Suppressor macrophage treated with lipopolysaccharide for 4 hours (primary cell): ENCODE measurements at places on chromosomes 1 and 21.

DNA sequence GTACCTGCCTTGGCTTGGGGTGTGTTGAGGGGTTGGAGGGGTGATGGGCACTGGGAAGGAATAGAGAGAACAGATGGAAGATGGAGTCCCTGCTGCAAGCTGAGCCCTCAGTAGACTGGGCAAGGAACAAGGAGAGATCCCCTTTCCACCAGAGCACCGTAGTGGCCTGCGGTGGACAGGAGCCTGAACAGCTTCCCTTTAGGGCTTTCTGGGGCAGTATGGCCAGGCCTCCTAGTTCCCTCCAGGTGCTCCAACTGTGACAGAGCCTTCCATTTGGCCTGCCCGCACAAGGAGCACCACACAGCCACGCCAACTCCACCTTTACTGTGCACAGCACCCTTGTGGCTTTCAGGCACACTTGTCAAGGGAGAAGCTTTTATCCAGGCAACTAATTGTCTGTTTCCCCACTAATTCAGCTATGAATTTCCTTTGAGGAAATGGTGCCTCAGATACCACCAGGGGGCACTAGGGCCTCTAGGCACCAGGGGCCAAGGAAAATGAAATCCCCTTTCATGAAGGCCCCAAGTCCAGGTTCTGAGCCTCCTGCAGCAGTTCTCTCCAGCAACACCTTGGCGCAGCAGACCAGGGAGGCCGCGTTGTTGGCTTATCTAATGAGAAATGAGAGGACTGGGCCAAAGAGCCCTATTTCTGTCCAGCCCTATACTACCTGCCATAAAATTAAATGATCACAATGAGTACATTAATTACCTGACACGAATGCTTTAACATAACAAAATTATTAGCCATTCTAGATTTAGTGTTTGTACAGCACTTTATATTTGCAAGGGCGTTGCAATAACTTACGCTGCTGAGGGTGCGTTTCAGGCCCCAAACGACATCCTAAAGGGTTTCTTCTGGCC is 23.1 kb upstream of the ERI3 start:
- DNase-seq: peak; percentile 81

- DNase-seq: peak; percentile 52
These were observed 1.4 kb downstream of the CSRP1 start for GRCh38 chr1:201505503-201505890.

DNA sequence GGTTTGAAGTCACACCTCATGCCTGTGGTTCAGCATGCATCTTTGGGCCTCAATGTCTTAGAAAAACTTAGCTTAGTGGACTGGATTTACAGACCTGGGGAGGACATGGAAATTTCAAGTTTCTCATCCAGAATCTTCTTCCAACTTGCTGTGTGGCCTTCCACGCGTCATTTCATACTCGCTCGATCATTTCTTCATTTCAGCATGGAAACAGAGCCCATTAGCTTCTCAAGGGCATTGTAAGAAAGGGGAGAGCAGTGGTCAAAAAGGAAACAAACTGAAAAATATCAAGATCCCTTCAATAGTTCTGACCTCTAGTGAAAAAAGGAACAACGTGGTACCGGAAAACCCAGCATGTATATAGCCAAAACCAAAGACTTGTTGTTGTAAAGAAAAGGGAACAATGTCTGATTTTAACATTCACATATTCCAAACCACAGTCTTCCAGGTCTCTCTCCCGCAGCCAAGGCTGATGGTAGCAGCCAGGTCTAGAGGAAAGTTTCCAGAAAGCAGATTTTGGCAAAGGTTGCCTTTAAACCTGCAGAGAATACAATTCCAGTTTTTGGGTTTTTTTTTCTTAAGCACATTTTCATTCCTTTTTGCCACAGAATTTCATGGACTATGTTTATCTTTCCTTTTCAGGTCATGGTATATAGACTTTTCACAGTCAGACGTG is 97.0 kb upstream of the CDC42BPA start:
- no peak for DNase-seq

DNA sequence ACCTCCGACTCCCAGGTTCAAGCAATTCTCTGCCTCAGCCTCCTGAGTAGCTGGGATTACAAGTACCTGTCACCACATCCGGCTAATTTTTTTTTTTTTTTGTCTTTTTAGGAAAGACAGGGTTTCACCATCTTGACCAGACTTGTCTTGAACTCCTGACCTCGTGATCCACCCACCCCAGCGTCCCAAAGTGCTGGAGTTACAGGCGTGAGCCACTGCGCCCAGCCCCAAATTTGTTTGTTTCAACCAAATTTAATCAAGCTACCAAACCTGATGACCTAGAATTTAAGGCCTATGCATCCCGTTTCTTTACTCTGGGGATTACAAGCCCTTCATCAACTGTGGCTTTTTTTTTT is 58.3 kb upstream of the TBX15 start:
- DNase-seq: no peak

GRCh38 chr21:34952701-34953100 is 96.4 kb downstream of the RUNX1 start:
- no peak for DNase-seq

- no peak for DNase-seq
These were observed 261.5 kb downstream of the ADGRL2 start for GRCh38 chr1:82062206-82062605.

- no peak for DNase-seq
These were observed 127.0 kb upstream of the TIAM1 start for GRCh38 chr21:31470896-31471694.

DNA sequence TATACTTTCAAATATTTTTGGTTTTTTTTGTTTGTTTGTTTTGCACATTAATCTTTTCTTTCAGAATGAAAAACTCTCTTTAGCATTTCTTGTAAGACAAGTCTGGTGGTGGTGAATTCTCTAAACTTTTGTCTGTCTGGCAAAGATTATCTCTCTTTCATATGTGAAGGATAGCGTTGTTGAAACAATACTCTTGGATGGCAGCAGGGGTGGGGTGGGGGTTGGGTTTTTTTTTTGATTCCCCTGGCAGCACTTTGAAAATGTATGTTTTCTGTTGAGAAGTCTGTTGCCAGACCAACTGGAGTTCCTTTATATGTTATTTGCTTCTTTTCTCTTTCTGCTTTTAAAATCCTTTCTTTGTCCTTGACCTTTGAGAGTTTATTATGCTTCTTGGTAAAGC is 160.2 kb downstream of the VAV3 start:
- no peak for DNase-seq

- DNase-seq: peak; percentile 21
These were observed 808 bp downstream of the MAP3K21 start for GRCh38 chr1:233328142-233328921.

GRCh38 chr21:38249256-38249655 is 7.5 kb upstream of the KCNJ15 start:
- DNase-seq: no peak

GRCh38 chr1:158516966-158517365 is 37.2 kb downstream of the OR6Y1 start:
- DNase-seq: no peak

GRCh38 chr21:15825700-15826099 is 95.9 kb downstream of the USP25 start:
- no peak for DNase-seq

DNA sequence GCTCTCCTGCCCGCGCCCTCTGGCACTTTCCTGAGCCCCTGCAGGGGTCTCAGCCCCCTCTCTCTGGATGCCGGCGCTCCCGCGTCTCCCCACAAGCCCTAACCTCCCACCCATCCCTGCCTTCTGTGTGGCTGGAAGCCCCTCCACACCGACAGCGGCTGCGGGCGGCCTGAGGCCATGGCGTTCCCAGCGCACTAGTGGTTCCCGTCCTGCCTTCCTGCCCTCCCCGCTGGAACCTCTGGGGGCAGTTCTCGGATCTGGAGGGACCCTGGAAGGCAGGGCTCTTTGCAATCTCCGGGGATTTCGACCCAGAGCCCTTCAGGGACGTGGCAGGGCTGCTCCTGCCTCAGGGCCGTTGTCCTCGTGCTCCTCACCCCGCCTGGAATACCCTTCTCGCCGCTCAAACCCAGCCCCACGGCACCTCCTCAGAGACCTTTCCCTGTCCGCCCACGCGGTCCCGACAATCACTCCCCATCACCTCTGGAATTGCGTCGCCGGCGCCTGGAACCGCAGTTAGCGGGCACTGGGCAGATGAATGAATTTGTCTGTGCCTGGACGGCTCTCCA is 493 bp upstream of the ESPN start:
- DNase-seq: no peak
